ENCODE measurements at places on chromosomes 7 and 10.

GRCh38 chr7:95908499-95908898 lies 136.1 kb downstream of the DYNC1I1 start:
- DNase-seq, result no peak

- no peak for DNase-seq
Observed at GRCh38 chr7:131124001-131124629, 203.6 kb upstream of the MKLN1 start.

GRCh38 chr7:28355635-28356319 lies 56.5 kb upstream of the CREB5 start:
- no peak for DNase-seq

- DNase-seq, result no peak
Observed at GRCh38 chr10:100637785-100638184, 102.0 kb downstream of the HIF1AN start.

GRCh38 chr7:4707980-4708411 lies 25.9 kb downstream of the FOXK1 start:
- no peak for DNase-seq

GRCh38 chr10:42942279-42942950 lies 134.5 kb upstream of the RET start:
- DNase-seq, result no peak

- no peak for DNase-seq
Observed at GRCh38 chr7:73674468-73675124, 7.0 kb downstream of the VPS37D start.

- no peak for DNase-seq
Observed at GRCh38 chr7:3238525-3239210, 62.4 kb upstream of the SDK1 start.

GRCh38 chr7:41869596-41869995 lies 166.7 kb upstream of the INHBA start:
- no peak for DNase-seq

DNA sequence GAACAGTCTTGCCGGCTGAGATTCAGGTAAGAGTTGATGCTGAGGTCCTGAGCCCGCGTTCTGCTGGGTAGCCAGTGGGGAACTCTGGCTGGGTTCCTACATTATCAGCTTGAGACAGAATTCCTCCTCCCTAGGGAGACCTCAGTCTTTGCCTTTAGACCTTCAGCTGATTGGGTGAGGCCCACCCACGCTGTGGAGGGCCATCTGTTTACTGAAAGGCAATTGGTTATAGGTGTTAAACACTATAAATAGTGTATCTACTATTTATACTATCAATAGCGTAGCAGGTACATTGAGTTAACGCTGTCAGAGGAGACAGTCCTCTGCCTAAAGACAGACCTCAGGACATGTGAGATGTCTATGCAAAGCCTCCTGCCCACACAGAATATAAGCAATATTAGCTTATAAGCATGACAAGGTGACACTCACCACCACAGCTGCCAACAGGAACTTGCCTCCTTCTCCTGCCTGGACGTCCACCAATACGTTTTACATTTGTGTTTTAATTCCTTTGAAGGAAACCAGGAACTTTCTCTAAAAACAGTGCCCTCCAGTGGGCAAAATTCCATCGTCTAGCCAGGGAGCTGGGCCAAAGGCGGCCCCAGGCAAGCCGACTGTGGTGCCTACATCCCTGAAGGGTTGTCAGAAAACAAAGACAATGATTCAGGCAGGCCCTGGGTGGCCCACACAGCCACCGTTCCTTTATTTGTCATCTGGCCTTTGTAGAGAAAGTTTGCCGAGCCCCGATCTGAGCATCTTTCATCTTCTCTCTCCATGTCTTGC lies 58.8 kb downstream of the INSIG1 start:
- DNase-seq, result no peak

- DNase-seq, result no peak
Observed at GRCh38 chr10:97003804-97004201, 171.7 kb downstream of the LCOR start.

DNA sequence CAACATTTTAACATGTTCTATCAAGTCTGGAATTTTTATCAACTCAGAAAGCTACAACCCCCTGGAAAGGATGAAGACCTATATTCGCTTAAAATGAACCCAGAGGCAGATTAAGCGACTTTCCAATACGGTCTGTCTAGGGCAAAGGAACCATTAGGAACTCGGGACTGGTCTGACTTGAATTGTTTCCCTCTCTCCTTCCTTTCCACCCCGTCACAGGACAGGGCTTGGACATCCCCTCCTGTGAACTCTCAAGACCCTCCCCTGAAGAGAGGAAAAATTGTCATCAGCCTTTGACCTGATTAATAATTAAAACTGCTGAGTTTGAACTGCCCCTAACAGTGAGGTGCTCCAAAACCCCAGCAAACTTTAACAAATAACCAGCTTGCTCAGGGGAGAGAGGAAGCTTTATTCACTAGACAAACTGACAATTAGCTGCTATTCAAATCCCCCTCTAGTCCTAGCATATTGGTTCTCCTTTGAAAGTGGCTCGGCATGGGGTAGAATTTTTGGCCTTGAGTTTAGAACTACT lies 22.6 kb upstream of the SLF2 start:
- no peak for DNase-seq

DNA sequence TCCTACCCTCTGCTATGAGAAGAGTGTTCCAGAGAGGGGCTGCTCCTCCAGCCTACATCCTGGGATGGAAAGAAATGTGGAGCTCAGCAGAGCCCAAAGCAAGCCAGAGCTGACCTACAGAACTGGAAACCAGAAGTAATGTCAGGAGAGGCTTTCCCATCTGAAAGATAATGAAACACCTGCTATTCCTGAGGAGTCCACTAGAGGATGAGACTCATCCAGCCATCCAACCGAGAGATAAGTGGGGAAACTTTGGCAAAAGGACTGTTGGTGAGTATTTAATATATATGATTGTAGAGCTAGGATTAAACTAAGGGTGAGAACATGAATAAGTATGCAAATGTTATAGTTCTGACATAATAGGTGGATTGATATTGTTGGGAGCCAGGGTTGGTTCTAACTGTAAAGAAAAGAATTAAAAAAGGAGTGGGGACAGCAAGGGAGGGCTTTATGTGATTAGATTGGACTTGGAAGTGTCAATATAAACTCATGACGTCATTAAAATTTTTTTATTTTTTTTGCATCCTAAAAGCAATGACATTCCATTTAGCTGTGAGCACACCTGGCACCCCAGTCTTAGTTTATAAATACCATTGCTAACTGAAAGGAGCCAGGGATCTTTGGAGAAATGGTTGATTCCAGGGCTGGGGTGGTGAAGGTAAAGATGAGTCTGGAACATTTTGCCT lies 312.8 kb upstream of the NFE2L3 start:
- DNase-seq, result no peak

- no peak for DNase-seq
Observed at GRCh38 chr7:141418066-141418465, 133.1 kb upstream of the AGK start.

DNA sequence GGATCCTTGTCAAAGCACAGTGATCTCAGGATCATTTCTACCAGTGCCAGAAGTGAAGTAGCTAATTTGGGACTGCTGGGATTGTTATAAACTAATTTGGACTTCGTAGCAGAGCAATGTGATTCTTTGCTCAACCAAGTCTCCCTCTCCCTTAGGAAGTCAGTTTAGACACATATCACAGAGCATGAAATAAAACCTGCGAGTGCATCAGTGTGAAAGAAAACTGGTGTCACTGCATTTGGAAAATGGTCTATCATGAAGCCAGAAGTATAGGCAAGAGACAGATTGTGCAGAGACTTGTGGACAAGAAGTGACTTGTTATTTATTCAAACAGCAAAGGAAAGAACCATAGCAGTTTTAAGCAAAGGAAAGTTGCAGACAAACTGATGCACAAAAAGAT lies 560.5 kb upstream of the NRG3 start:
- no peak for DNase-seq

GRCh38 chr7:129644634-129645230 lies 33.2 kb downstream of the NRF1 start:
- DNase-seq, result no peak

DNA sequence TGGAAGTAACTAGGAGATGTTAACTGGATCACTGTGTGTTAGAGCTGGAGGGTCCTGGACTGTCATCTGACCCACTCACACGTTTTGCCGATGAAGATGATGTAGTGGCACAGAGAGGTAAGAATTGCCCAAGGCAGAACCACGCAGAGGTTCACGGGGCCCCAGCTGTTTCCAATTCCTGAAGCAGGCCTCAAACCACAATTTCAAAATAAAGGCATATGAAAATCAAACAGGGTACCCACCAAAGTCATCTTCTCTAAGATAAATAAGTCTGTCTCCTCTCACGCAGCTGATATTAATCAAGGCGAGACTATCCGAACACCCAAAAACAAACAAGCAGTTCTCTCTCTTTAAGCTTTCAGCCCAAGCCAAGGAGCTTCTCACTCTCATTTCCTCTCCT lies 113.3 kb upstream of the JCAD start:
- peak; percentile 49 for DNase-seq

- no peak for DNase-seq
Observed at GRCh38 chr7:121079425-121080169, 91.1 kb downstream of the CPED1 start.

GRCh38 chr7:92058040-92058439 lies 76.2 kb downstream of the CYP51A1 start:
- no peak for DNase-seq

DNA sequence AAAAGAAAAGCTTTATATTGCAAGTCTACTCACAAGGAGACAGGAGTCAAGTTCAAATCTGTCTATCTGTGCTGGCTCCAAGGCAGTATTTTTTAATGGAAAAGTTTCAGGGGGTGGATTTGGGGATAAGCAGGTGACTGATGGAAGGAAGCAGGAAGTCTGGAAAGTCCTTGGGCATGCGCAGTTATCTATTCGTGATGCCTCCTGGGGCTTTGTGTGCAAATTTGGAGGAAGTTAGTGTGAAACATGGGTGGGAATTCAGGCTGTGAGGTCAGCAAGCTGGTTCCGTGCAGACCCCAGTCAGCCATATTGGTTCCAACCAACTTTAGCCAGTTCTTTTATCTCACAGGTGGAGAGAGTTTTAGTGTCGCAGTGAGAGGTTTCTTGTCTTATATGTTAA lies 140.0 kb downstream of the FRMD4A start:
- no peak for DNase-seq

DNA sequence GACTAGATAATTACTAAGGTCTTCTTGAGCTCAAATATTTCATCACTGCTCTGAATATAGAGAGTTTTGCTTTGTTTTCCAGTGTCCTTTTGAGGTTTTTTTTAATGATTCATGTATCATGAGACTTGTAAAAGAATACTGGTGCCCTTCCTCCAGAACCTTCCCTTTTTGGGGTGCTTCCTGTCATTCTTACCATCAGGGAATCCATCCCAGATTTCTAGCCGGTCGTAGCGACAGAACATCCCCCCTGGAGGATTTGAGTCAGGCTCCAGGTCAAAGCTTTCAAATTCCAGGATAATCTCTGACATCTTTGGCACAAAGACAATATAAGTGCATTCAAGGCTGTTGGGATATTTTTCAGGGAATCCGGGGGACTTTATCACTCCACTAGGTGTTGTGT lies 71.0 kb downstream of the NRP1 start:
- no peak for DNase-seq

DNA sequence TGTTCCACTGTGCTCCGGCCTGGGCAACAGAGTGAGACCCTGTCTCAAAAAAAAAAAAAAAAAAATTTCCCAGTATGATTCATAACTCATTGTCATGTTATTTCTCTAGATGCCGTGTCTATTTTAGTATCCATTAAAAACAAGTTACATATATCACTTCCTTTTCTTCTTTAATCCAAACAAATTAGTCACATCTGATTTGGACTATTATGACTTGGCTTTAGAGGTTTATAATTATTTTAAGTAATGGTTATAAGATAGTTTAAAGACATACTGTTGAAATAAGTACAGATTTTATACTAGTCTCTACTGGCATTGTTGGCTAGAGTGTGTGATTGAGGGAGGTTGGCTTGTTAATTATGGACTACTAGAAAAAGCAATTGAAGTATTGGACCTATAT lies 53.3 kb downstream of the ZMYND11 start:
- DNase-seq, result no peak

- no peak for DNase-seq
Observed at GRCh38 chr10:133249094-133249780, 11.6 kb downstream of the VENTX start.

DNA sequence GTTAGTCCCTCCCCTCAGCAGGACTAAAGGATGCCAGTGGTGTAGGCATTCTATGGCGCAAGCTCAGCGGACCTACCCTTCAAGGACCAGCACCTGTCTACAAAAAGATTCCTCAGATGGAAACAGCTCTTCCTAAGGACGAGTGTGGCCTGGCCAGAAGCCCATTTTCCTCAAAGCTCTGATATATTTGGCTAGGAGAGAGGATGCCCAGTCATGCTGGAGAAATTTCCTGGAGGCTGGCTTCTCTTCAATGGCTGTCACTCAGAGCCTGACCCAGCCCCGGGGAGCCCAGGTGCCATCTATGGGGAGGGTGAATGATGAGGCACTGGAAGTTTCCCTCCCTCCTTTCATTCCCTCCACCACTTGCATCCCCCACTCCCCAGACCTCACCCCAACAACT lies 111.5 kb downstream of the PLXNA4 start:
- DNase-seq, result no peak

- peak; percentile 16 for DNase-seq
Observed at GRCh38 chr7:149261829-149262617, at the start of gene ZNF783. Gene ZNF783 (plus strand): TSS chr7:149262196. CDS start chr7:149262334, 138 bp downstream.

- DNase-seq, result no peak
Observed at GRCh38 chr7:129162732-129163131, 18.2 kb downstream of the TSPAN33 start.
